ENCODE measurements at places on chromosomes 2 and 18. TPM values are rescaled to one million over a fixed set of nuclear protein-coding genes. Genes with fewer than 3 reads are reported as not detected.

PID1 gene
- under 0.01 TPM for total RNA-seq

ALPI gene
- total RNA-seq, result not detected

BMP10 gene
- total RNA-seq, result not detected

GALNT5 gene
- total RNA-seq, result not detected

ATP5F1A gene
- 759 TPM for total RNA-seq

TPRKB gene
- total RNA-seq, result 46.5 TPM

MOGAT1 gene
- total RNA-seq, result not detected

M1AP gene
- total RNA-seq, result not detected

EVA1A gene
- total RNA-seq, result 41.2 TPM

RAB12 gene
- total RNA-seq, result 61.2 TPM

C1D gene
- 20.3 TPM for total RNA-seq

IL18R1 gene
- 1.6 TPM for total RNA-seq

GPR45 gene
- total RNA-seq, result not detected

NETO1 gene
- not detected for total RNA-seq

PROKR1 gene
- not detected for total RNA-seq

ALLC gene
- not detected for total RNA-seq

ITPRIPL1 gene
- 3.4 TPM for total RNA-seq

SLC23A3 gene
- total RNA-seq, result 2.6 TPM

LYG2 gene
- not detected for total RNA-seq

UGT1A4 gene
- not detected for total RNA-seq

SPATA3 gene
- total RNA-seq, result not detected

POTEC gene
- not detected for total RNA-seq

CCDC68 gene
- 1.6 TPM for total RNA-seq

ARHGEF4 gene
- total RNA-seq, result under 0.01 TPM

EGR4 gene
- total RNA-seq, result not detected

EIPR1 gene
- total RNA-seq, result 34.3 TPM

AQP12A gene
- total RNA-seq, result not detected

QPCT gene
- total RNA-seq, result 7.5 TPM

RFTN2 gene
- total RNA-seq, result 5.9 TPM

PLCL1 gene
- 7.3 TPM for total RNA-seq

ATOH8 gene
- 13.2 TPM for total RNA-seq

PRPF40A gene
- total RNA-seq, result 188 TPM

ABCB6 gene
- 18.9 TPM for total RNA-seq

WNT6 gene
- not detected for total RNA-seq

CYP26B1 gene
- total RNA-seq, result 0.65 TPM

LIMS3 gene
- total RNA-seq, result 34.9 TPM

REEP1 gene
- 0.98 TPM for total RNA-seq

GLI2 gene
- total RNA-seq, result 0.19 TPM

PDE1A gene
- total RNA-seq, result 1.7 TPM

ZSWIM2 gene
- total RNA-seq, result 0.10 TPM

Measured in vein endothelial cell (primary cell).